ENCODE measurements at places on chromosomes 3 and 15. TPM values are rescaled to one million over a fixed set of nuclear protein-coding genes. Genes with fewer than 3 reads are reported as not detected.
A peak's percentile ranks its signal among the peaks of the same experiment; 100 is the strongest.

The B2M gene
- 1,547 TPM for total RNA-seq

The MINAR1 gene
- total RNA-seq, result 0.42 TPM

The ILDR1 gene
- total RNA-seq, result not detected

The PAQR5 gene
- total RNA-seq, result 0.50 TPM

The LRRC15 gene
- 0.13 TPM for total RNA-seq

The SHC4 gene
- 1.8 TPM for total RNA-seq

The FBXW12 gene
- not detected for total RNA-seq

- no peaks in the 10 kb centered on the region for H3K27me3 ChIP-seq
- H3K27ac ChIP-seq, result no peak overlapping the region
- DNase-seq, result no peak
These were observed 4.4 kb upstream of the PLSCR2 start for GRCh38 chr3:146473726-146474125.

DNA sequence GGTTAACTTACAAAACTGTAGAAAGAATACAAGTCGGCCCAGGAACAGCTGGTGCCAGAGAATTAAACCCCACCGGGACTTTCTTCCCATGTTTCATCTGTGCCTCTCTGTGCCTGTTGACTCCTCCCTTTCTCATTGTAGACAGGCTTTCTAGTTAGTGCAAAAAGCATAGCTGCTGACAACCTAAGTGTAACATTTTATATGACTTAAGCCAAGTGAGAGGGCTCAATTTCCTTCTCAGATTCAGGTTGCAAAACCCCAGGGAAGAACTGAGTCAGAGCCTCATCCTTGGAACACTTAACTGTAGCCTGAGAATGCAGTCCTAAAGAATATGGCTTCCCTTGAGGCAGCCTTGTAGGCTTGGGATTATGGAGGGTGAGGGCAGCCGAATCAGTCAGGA is 302.5 kb upstream of the AZI2 start:
- H3K27ac ChIP-seq, result no peak overlapping the region
- DNase-seq, result no peak
- no peaks in the 10 kb centered on the region for H3K27me3 ChIP-seq
- no peaks in the 10 kb centered on the region for H3K36me3 ChIP-seq
- H3K4me3 ChIP-seq, result no peak overlapping the region
- no peaks in the 10 kb centered on the region for H3K4me1 ChIP-seq

DNA sequence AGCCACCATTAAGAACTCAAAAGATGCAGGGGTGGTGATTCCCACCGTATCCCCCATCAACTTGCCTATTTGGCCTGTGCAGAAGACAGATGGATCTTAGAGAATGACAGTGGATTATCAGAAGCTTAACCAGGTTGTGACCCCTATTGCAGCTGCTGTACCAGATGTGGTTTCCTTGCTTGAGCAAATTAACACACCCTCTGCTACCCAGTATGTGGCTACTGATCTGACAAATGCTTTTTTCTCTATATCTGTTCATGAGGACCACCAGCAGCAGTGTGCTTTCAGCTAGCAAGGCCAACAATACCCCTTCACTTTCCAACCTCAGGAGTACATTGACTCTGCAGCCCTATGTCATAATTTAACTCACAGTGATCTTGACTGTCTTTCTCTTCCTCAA is 8.6 kb upstream of the MCF2L2 start:
- no peak overlapping the region for H3K27ac ChIP-seq
- no peaks in the 10 kb centered on the region for H3K36me3 ChIP-seq
- no peak for DNase-seq

GRCh38 chr3:36648241-36649034 is 115.9 kb downstream of the DCLK3 start:
- no peaks in the 10 kb centered on the region for H3K4me1 ChIP-seq
- H3K27me3 ChIP-seq, result no peaks in the 10 kb centered on the region
- H3K36me3 ChIP-seq, result no peaks in the 10 kb centered on the region
- no peak overlapping the region for H3K27ac ChIP-seq
- H3K4me3 ChIP-seq, result no peak overlapping the region

GRCh38 chr15:74423431-74424257 is 10.1 kb downstream of the SEMA7A start:
- H3K4me1 ChIP-seq, result peaks cover 14% of the 10 kb centered on the region
- H3K27ac ChIP-seq, result no peak overlapping the region
- H3K36me3 ChIP-seq, result no peaks in the 10 kb centered on the region

DNA sequence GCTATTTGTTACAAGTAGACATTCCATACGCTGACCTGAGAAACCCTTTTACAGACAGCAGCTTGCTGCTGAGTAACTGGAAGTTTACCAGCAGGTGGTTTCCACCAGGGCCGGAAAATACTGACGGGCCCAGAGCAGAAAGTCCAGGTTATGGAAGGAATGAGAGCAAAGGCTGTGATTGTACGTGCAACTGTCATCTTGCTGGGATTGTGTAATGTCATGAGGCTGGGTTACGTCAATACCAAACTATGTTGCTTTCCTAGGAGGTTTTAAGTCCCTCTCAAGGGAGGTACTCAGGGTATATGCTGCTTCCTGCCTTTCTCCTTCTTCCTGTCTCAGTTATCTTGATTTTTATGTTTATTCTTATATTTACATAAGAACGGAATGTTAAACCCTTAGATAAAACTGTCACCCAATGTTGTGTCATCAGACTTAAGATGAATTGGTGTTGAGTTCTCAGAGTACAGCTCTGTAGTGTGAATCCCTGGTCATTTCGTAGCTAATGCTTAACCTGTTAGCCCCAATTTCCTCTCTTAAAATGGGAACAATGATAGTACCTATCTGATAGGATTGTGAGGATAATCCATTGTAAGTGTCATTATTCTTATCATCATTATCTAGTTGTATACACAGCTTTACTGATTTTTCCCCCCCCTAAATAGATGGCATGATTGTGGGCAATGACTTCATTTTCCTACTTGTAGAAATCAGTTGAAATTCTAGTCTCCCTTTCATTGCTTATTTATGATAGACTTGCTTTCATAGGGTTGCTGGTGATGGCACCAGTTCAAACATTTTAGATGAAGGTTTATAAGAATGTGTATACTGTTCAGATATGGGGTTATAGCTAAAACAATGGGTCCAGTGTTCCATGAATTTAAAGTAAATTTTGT is 101.4 kb downstream of the FNDC3B start:
- H3K27me3 ChIP-seq, result no peaks in the 10 kb centered on the region
- no peak overlapping the region for H3K4me3 ChIP-seq
- H3K27ac ChIP-seq, result peak overlapping the region; percentile 68
- H3K36me3 ChIP-seq, result no peaks in the 10 kb centered on the region
- no peak for DNase-seq
- H3K4me1 ChIP-seq, result peaks cover 69% of the 10 kb centered on the region

DNA sequence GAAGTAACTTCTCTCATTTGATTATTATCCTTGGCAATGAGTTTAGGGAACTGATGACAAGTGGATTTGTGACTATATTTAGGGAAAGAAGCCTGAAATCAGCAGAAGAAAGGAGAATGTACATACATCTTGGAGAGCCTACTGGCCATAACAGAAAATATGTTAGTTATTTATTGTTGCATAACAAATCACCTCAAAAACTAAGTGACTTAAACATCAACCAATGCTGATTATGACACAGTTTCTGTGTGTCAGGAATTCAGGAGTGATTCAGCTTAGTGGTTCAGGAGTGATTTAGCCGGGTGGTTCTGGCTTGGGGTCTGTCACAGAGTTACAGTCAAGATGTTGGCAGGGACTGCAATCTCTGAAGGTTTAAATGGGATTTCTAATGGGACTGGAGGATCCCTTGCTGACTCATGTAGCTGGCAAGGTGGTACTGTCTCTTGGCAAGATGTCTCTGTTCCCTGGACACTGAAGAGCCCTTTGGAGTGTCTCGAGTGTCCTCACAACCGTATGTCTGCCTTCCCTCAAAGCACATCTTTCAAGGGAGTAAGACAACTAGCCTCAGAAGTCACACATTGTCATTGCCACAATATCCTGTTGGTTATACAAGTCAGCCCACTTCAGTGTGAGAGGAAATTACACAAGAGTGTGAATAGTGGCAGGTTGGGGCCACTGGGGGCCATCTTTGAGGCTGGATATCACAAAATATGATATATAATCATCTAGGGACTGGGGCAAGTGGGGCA is 248.9 kb downstream of the SV2B start:
- no peaks in the 10 kb centered on the region for H3K4me1 ChIP-seq
- no peak for DNase-seq
- H3K27me3 ChIP-seq, result no peaks in the 10 kb centered on the region
- no peaks in the 10 kb centered on the region for H3K36me3 ChIP-seq

- H3K4me1 ChIP-seq, result no peaks in the 10 kb centered on the region
- no peak for DNase-seq
These were observed 267.5 kb upstream of the CHRM5 start for GRCh38 chr15:33700695-33701303.

DNA sequence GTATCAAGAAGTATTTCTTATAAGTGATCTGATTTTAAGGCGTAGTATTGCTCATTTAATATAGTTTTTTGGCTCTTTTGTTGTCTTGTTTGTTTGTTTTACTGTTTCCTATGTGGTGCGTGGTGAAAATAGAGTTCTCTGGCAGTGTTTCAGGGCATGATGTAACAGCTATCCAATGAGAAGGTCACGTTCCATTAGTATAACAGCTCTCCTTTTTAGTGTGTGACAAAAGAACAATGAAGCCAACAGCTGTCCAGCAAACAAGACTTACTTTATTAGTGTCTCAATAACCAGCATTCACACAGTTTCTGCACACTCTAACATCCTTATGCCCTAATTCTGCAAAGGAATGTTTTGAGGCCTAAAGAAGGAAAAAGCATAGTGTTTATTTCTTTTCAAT is 127.9 kb downstream of the SLC25A26 start:
- no peak for DNase-seq
- no peaks in the 10 kb centered on the region for H3K36me3 ChIP-seq
- H3K4me3 ChIP-seq, result no peak overlapping the region
- no peaks in the 10 kb centered on the region for H3K27me3 ChIP-seq
- no peak overlapping the region for H3K27ac ChIP-seq
- H3K4me1 ChIP-seq, result peaks cover 17% of the 10 kb centered on the region

GRCh38 chr3:194469977-194470376 is 16.8 kb downstream of the ATP13A3 start:
- no peak for DNase-seq
- H3K27me3 ChIP-seq, result no peaks in the 10 kb centered on the region
- H3K36me3 ChIP-seq, result no peaks in the 10 kb centered on the region
- H3K27ac ChIP-seq, result no peak overlapping the region

- no peak for DNase-seq
- peak overlapping the region; percentile 82 for H3K27ac ChIP-seq
- H3K4me1 ChIP-seq, result peaks cover 62% of the 10 kb centered on the region
- H3K4me3 ChIP-seq, result no peak overlapping the region
These were observed 217.2 kb downstream of the THSD4 start for GRCh38 chr15:71332431-71333004.

DNA sequence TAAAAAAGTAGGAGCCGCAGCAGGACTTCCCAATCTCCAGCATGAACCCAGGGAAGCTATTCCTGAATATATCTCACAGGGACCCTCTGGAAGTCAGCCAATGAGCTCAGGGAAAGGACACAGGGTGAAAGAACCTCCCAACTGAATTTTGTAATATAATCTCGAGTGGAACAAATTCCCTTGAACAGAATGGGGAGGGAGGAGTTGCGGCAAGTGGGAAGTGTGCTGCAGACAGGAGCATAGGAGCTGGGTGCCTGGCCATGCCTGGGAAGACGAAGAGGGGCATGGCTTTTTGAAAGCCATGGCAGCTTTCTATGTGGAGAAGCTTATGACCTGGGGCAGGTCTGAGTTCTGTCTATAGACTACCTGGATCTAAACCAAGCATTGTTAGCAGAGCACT is 98.4 kb downstream of the CBLB start:
- no peaks in the 10 kb centered on the region for H3K36me3 ChIP-seq
- no peaks in the 10 kb centered on the region for H3K27me3 ChIP-seq
- H3K4me3 ChIP-seq, result no peak overlapping the region
- peaks cover 11% of the 10 kb centered on the region for H3K4me1 ChIP-seq

DNA sequence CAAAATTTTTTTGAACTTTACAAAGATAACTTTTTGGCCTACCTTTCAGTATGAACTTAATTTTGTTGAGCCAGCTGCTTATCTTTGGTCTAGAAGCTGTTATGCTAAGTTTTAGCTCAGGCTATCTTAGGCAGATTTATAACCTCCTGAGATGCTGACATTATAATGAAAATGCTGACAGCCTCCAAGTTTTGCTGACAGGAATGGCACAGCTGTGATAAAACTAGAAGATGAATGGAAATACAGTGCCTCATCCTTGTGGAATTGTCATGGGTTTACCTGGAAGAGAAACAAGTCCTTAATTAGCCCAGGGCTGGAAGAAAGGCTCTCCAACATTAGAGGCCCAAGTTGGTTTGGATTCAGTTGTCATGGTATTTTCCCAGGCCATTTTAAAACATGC is 123.3 kb downstream of the OXSM start:
- H3K4me1 ChIP-seq, result peaks cover 4% of the 10 kb centered on the region
- no peaks in the 10 kb centered on the region for H3K27me3 ChIP-seq
- no peaks in the 10 kb centered on the region for H3K36me3 ChIP-seq
- H3K4me3 ChIP-seq, result no peak overlapping the region
- no peak overlapping the region for H3K27ac ChIP-seq
- no peak for DNase-seq

DNA sequence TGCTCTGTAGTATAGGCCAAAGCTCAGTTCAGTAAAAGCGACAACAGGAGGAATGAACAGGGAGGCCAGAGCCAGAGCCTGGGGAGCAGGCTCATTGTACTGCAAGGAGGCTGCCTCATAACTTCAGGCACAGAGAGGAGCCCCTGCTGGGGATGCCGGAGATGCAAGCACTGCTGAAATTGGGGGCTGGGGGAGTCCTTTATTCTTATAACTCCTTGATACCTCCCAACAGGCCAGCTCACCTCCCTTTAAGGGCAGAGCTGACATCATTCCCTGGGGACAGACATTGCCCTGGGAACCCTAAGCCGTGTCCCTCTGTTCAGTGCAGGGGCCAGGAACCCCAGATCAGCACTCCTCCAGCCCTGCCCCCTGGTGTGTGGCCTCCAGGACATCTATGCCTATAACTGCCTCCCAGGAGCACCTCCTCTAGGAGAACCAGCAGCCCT is 83.8 kb upstream of the MRPS22 start:
- H3K27ac ChIP-seq, result no peak overlapping the region
- no peaks in the 10 kb centered on the region for H3K27me3 ChIP-seq
- no peaks in the 10 kb centered on the region for H3K36me3 ChIP-seq
- H3K4me1 ChIP-seq, result peaks cover 3% of the 10 kb centered on the region
- H3K4me3 ChIP-seq, result no peak overlapping the region
- DNase-seq, result peak; percentile 85

- H3K36me3 ChIP-seq, result peaks cover 40% of the 10 kb centered on the region
- peaks cover 19% of the 10 kb centered on the region for H3K4me1 ChIP-seq
- no peaks in the 10 kb centered on the region for H3K27me3 ChIP-seq
- no peak for DNase-seq
These were observed 10.3 kb downstream of the ATG7 start for GRCh38 chr3:11282250-11283138.

GRCh38 chr15:51156957-51157356 is 62.3 kb upstream of the TNFAIP8L3 start:
- H3K36me3 ChIP-seq, result no peaks in the 10 kb centered on the region
- no peak overlapping the region for H3K4me3 ChIP-seq
- DNase-seq, result peak; percentile 78
- H3K27ac ChIP-seq, result no peak overlapping the region
- no peaks in the 10 kb centered on the region for H3K27me3 ChIP-seq

- no peak for DNase-seq
- peaks cover 5% of the 10 kb centered on the region for H3K4me1 ChIP-seq
- H3K36me3 ChIP-seq, result no peaks in the 10 kb centered on the region
These were observed 152.4 kb downstream of the EBLN2 start for GRCh38 chr3:73213896-73214295.

Measured in esophagus muscularis mucosa (tissue), 4 donors.